ENCODE measurements at places on chromosomes 3 and 15.

DNA sequence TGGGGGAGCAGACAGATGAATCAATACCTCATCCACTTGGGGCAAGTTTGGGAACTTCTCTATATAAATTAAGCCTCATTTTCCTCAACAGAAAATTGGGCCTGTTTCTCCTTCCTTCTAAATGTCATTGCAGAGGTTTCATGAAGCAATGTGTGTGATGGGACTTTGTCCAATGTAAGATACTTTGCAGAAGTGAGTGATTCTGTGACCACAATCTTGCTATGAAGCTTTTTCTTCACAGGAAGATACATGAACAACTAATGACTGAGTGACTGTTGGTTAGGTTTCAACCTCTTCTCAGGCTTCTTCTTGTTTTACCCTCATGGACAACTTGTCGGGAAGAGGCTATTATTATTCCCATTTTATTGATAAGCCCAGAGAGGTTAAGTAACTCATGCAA, 11.0 kb downstream of the TMEM45A start:
- DNase-seq = no peak

GRCh38 chr3:126201168-126201567, 20.8 kb upstream of the ALDH1L1 start:
- no peak for DNase-seq

GRCh38 chr3:62611541-62612240, 238.3 kb upstream of the FEZF2 start:
- no peak for DNase-seq

DNA sequence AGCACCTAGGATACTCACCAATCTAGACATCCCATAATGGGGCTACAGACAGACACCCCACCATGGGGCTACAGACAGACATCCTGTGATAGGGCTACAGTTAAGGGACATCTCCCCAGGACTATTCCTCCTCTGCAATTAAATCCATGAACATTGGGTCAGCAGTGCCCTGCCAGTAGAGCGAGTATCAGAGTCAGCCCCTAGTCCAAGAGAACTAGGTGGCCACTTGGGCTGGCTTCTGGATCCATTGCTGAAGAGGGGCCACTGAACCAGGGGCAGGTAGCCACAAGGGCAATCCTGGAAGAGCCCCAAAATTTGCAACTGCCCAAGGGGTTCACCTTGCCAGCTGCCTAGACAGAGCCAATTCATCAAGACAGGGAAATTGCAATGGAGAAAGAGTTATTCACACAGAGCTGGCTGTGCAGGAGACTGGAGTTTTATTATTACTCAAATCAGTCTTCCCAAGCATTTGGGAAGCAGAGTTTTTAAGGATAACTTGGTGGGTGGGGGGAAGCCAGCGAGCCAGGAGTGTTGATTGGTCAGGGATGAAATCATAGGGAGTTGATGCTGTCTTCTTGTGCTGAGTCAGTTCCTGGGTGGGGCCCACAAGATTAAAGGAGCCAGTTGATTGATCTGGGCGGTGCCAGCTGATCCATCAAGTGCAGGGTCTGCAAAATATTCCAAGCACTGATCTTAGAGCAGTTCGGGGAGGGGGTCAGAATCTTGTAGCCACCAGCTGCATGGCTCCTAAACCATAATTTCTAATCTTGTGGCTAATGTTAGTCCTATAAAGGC, 170.2 kb upstream of the SMAD3 start:
- no peak for DNase-seq

GRCh38 chr3:19065027-19065426, 83.3 kb upstream of the KCNH8 start:
- peak; percentile 23 for DNase-seq

DNA sequence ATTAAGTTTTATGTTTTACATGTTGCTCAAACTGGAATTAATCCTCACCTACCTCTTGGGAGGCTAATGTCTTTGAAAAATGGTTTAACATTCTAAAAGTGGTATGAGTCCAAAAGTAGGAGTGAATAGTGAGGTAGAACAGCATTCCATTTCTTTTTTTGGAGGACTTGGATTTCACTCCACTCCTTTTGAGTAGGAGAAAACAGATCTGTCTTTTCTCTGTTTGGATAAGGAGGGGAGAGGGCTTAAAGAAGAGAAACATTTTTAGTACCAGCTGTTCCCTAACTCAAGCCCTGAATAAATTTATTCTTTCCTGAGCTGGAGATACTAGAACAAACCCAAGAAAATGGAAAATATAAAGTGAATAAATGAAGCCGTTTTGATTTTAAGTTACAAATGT, 687.9 kb downstream of the MECOM start:
- no peak for DNase-seq

GRCh38 chr3:184687363-184688015, 24.4 kb downstream of the MAGEF1 start:
- peak; percentile 83 for DNase-seq

DNA sequence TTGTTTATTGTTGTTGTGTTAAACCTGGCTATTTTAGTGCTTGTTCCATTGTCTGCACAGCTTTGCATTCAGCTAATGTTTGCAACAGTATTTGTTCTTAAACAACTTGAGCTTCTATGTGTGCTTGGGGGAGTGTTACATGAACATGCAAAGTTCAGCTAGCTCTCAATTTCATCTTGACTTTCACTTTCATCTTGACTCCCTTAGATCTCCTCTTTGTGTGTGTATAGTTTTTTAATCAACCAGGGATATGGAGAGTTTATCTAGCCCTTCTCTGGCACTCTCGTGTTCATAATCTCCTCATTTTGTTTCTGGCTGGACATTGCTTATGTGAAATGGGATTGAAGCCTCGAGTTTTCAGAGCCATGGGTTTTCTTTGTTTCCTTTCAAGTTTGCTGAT, 212.4 kb upstream of the ZBTB20 start:
- DNase-seq = no peak

GRCh38 chr15:76979331-76979925, 15.5 kb upstream of the PSTPIP1 start:
- no peak for DNase-seq

- DNase-seq = no peak
These were observed 131.0 kb upstream of the UMPS start for GRCh38 chr3:124599147-124599765.
